ENCODE measurements at places on chromosomes 3 and 15.
A peak's percentile ranks its signal among the peaks of the same experiment; 100 is the strongest.

DNA sequence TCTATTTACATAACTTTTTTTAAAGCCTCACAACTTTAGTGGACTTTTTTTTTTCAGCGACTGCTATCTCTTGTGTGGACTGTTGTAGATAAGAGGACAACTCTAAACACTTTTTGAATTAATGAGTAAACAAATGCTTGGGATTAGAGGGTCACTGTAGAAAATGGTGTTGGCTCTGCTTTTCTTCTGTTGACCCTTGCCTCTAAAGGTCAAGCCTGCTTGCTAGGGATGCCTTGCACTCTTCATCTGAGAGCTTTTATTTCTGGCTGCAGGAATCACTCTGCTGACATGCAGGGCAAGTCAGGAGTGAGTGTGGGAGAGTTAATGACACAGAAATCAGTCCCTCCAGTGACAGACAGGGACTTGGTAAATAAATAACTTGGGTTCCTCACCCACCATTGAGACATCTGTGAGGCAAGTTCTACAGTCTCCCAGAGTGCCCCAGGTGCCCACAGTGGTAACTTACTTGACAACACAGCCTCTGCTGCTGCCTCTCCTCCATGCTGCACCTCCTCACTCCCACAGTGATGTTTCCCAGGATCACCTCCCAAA, 390.1 kb downstream of the IL20RB start:
- DNase-seq = no peak

- DNase-seq = no peak
Measured at GRCh38 chr3:90035643-90036042, 928.2 kb downstream of the EPHA3 start.

GRCh38 chr15:60128710-60129109, 124.6 kb downstream of the FOXB1 start:
- no peak for DNase-seq

DNA sequence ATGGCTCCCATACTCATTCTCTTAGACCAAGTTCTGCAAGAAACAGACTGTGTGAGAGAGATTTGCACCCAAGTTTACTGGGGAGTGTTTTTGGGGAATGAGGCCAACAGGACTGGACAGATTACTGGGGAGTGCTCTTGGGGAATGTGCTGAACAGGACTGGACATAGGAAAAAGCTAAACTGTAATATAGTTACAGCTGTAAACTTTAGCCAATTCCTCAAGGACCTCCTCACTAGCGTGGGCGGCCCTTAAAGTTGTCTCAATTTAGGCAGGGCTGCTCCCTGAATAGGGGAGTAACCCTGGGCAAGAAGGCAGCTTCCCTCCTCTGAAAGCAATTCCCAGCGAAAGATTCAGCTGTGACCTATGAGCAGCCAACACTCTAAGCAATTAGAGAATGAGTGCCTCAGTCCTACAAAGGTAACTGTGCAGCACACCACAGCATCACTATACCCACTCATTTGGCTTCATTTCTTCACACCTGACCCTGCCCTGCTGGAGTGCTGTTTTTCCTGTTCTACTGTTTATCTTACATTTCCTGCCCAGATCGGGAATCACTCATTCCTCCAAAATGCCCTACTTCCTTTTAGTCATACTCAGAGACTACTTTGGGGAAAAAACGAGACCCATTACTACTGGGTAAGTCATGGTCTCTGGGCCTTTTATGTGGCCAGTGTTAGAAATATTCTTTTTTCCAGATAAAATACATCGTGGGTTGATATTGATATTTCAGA, 41.3 kb upstream of the TRIM42 start:
- DNase-seq = no peak

DNA sequence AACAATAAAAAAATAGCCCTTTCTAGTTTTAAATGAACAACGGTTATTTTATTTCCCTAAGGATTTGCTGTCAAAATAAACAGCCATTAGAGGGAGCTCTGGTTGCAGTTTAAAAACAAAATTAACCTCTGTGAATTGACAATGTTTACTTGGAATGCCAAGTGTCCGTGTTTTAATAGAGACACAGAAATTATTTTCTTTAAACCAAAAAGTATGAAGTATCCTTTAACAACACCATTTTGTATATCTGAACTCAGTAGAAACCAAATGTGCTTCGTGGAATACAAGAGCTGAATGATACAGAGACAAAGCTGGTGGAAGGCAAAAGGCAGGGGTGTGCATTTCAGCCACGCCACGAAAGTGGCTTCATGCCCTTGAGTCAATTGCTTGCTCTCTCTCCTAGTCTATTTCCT, 74.4 kb downstream of the MOBP start:
- DNase-seq = no peak

DNA sequence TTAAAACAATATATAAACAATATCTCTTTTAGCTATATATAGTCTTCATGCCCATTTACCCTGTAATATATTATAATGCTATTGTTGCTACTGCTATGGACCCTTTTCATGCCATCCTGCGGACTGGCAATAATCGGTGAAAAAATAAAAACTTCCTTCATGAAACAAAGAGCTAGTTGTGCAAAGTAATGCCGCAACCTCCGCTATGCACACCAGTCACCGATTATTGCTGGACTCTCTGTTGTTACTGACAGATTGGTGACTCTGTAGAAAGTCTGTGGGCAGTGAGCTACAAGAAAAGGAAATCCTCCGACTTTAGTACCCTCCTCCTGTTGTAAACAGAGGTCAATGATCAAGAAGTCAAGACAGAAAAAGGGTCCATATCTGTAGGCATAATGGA, 17.9 kb upstream of the ICE2 start:
- DNase-seq = no peak

DNA sequence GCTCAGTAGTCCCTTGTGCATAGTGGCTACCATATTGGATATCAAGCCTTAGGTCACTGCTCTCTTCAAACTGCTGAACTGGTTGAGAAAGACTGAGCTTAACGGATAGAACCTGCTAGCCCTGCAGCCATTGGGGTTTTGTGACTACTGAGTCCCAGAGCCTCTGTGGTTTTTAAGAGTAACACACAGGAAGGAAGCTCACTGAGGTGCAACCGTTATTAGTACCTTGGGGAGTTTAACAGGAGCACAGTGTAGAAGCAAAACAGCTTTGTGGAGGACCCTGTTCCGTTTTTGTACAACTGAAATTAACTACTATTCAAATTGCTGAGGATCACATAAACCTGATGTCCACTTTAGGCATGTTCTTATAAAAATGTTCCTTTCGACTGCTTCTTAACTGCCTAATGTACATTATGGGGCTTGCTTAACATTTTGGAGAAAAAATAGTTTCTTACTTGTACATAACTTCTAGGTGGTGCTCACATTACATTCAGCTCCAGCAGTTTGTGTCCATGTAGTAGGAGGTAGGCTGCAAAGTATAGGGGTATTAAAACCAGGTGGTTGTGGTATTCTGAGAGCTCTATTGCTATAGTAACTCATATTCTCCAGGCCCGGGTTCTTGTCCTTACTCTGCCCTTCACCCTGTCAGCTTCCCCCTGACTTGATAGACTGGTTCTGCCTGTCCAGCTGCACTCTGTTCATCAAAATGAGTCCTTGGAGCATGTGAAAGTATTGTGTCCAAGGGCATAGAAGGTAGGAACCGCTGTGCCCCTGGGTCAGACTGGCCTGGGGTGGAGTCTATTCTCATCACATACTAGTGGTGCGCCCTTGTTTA, 17.3 kb downstream of the PXK start:
- peak; percentile 45 for DNase-seq

DNA sequence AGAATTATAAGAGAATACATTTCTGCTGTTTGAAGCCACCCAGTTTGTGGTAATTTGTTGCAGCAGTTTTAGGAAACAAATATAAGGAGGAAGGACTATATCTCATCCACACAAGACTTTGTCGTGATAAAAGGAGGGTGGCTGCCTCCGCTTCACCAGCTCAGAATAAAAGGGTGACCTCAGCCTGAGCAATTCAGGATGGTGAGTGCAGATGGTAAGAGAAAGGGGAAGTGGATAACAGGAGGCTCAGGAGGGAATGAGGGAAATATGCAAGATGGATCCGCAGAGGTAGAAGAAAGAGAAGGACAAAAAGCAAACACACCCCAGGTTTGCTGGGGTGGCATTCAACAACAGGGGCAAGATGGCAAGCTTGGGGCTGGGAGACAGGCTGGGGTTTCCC, 108.1 kb upstream of the TNFAIP8L3 start:
- DNase-seq = no peak

GRCh38 chr3:79636372-79636771, 131.4 kb downstream of the ROBO1 start:
- no peak for DNase-seq

DNA sequence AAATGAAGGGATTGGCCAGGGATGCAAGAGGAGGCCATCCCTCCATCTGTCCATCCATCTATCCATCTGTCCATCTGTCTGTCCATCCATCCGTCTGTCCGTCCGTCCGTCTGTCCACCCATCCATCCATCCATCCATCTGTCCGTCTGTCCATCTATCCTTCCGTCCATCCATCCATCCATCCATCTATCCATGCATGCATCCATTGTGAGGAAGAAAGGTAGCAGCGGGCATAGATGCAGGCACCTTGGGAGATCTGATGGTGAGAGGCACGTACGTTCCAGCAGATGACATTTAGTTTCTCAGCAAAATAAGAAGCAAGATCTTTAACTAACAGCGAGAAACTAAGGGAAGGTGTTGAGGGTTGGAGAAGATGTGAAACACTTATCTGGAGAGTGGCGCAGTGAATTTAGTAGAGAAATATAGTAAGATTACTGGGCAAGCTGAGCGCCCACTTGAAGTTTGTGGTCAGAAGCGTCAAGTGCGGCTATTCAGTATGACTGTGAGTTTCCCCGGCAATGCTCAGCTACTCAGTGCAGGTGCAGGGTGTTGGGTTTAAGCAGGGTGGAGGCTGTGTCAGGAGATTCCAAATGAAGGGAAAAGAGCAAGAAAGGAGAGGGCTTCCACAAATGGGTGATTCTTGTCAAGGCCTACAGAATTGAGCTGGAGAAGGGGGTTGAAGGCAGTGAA, 22.4 kb upstream of the SRP14 start:
- no peak for DNase-seq

Measured in activated CD8-positive, alpha-beta T cell treated with anti-CD3 and anti-CD28 coated beads, Interleukin-2, amount 10 ng/mL, durations not matched to agents 7 days and 5 days (primary cell).